ENCODE measurements at places on chromosomes 11 and 22.

DNA sequence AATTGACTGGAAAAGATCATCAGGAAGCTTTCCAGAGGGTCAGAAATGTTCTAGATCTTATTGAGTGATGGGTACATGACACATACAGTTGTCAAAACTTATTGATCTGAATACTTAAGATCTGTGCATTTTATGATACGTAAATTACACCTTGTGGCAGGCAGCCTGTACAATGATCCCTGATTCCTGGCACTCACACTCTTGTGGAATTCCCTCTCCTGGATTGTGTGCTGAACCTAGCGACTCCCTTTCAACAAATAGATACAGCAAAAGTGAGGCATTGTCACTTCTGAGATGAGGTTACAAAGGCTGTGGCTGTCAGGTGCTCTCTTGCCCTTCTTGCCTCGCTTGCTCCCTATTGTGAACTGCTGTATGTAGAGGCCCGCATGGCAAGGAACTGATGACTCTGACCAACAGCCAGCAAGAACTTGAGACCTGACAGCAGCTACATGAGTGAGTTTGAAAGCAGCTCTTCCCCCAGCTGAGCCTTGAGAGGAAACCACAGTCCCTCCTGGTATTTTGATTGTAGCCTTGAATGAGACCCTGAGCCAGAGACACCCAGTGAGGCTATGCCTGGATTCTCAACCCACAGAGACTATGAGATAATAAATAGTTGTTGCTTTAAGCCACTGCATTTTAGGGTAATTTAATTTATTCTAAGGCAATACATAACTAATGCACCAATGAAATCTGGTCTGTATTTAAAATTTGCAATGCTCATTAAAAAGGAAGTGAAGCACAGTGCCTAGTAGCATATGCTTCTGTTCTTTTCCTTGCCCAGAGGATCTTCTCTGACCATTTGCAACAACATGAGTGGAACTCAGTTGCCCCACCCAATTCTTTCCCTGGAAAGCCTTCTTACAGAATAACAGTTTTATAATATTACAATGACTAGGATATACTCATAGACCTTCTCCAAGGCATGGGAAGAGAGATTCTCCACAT lies 60.5 kb upstream of the IZUMO1R start:
- no peak for DNase-seq

GRCh38 chr22:50178871-50179869 lies 6.5 kb upstream of the TRABD start:
- DNase-seq = no peak

DNA sequence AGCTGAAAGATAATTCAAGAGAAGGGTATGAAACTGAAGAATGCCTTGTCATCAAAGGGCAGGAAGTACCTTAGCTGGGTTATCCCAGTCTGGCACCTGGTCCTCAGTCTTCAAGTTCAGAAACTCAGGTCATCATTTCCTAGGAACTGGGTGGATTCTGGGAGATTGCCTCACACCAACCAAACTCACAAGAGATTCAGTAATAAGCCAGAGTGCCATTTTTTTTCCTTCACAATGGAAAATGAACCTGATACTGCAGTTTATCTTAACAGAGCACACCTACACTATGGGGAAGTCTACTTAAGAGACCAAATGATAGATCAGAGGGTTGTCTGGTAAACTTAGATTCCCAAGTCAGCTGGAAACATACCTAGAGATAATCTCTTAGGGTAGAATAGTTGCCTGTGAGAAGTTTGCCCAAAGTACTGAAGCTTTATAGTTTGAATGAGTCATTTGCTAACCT lies 3.8 kb upstream of the BUD13 start:
- DNase-seq = no peak

GRCh38 chr11:47271328-47271727 lies 1.4 kb downstream of the MADD start:
- no peak for DNase-seq

- DNase-seq = no peak
Measured at GRCh38 chr22:32685512-32685911, 116.0 kb upstream of the TIMP3 start.

DNA sequence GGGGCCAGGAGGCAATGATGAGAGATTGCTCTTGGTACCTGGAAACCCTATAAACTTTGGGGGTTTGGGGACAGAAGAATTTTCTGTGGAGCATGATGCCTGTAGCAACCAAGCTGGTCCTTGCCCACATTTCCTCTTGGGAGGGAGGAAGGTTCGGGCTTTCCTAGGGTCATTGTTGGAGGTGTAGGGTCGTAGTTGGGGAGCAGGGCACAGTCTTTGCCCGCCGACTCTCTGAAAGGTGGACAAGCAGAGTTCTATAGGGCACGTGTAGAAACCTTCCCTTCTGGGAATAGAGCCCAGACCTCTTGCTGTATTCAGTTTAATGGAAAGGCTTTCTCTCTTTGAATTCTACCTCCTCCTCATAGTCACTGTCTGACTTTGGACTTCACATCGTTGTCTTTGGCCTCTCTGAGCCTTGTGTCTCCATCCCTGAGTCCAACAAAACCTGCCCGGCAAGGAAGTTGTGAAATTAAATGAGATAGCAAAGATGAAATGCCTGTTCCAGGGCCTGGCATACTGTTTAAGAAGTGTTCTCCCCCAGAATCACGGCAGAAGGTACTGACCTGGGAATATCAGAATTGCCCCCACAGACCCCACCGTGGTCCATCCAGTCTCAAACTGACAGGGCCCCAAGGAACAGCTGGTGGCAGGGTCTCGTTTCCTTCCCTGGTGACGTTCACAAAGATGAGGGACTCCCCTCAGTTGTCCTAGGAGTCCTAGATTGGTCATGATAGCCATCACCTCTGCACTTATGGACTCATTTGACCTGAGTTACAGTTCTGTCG lies 1.6 kb downstream of the PRDM11 start:
- no peak for DNase-seq

- no peak for DNase-seq
Measured at GRCh38 chr11:61189933-61190332, 13.4 kb upstream of the PGA3 start.

GRCh38 chr11:74282421-74282820 lies 29.0 kb downstream of the P4HA3 start:
- no peak for DNase-seq

- DNase-seq = no peak
Measured at GRCh38 chr22:42330170-42330569, 59.7 kb upstream of the TCF20 start.

GRCh38 chr11:47376525-47377371 lies 1.6 kb downstream of the SPI1 start:
- no peak for DNase-seq

DNA sequence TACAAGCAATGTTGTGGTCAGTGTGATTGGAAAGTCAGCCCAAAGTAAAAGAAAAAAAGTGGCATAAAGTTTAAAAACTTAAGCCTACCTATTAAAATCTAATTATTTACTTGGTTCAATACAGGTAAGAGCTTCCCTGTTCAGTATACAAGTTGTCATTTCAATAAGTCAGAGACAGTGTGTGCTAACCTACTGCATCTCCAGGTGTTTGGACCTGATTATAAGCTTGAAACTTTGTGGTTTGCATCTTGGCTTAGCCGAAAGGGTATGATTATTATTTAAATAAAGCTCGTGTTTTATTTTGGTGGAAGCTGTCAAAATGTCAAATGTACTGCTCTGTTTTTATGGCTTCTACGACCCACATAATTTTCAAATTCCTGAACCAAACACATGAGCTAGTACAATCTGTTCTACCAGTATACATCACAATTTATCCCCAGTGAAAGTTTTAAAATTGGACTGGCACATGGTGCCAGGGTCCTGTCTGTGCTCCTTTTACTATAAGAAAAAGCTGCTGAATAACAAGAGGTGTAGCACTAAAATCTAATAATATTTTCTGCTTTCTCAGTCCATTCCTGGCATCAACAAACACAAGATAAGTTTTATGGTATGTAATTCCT lies 103.9 kb upstream of the ANO3 start:
- DNase-seq = no peak

- no peak for DNase-seq
Measured at GRCh38 chr11:117044287-117045035, 53.8 kb downstream of the SIK3 start.

DNA sequence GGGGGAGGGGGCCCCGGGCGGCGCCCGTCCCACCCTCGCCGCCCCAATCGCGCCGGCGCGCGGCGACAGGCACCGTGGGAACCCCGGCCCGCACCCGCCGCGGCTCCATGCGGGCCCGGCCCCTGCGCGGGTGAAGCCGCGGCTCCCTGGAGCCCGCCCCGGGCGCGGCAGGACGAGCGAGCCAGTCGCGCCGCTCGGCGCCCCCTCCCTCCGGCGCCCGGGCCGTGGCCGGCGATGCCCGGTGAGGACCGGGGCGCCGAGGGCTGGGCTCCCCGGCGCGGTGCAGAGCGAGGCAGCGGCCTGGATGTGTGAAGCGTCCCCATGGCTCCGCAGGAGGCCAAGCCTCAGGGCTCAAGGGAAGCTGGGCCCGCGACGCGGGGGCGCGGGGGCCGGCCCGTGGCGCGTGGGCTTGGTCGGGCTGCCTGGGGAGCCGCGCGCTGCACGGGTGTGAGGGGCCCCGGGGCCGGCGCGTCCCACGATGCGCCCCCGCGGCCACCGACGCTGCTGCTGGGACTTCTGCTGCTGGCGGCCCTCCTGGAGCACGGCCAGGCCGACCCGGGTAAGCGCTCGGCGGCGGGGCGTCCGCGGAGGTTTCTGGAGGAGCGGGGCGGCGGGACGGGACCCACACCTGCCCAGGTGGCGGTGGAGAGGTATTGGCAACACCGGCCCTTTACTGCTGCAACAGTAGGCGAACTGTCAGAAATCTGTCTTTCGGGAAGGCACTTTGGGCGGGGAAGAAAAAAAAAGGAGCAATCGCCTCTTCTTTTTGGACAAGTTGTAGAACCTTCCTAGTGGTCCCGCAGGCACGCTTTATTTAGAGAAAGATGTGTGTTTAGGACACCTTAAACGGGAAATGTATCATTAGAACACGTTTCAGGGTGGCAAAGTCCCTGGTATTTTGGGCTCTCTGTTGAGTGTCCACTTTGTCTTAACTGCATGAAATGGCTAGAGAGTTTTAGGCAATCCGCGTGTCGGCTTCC lies 119.4 kb downstream of the HIPK3 start:
- no peak for DNase-seq

- DNase-seq = no peak
Measured at GRCh38 chr22:28180804-28181731, 262.0 kb upstream of the PITPNB start.

DNA sequence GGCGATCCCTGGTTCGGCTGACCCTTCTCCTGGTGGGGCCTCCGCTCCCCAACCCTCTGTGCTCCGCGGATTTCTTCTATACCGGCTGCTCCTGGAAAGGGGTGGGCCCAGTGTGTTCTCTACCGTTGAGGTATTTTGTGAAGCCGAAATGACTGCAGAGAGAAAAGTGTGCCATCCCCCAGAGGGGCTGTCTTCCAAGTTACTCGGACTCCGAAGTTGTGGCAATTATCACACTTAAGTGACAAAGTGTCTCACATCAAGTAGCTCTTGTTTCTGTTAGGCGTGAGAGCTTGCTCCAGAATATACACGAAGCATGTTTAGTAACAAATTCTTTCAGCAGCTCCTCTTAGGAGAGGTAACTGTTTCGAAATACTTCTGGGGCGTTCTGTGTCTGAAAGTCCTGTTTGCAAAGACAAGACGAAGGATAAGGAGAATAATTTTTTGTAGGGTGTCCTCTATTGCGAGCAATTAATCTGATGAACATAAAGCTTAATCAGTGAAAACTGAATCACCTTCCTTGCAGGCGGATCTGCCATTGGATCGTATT lies 434 bp downstream of the XPNPEP3 start:
- no peak for DNase-seq

- no peak for DNase-seq
Measured at GRCh38 chr11:6637871-6638270, 17.7 kb downstream of the DCHS1 start.

DNA sequence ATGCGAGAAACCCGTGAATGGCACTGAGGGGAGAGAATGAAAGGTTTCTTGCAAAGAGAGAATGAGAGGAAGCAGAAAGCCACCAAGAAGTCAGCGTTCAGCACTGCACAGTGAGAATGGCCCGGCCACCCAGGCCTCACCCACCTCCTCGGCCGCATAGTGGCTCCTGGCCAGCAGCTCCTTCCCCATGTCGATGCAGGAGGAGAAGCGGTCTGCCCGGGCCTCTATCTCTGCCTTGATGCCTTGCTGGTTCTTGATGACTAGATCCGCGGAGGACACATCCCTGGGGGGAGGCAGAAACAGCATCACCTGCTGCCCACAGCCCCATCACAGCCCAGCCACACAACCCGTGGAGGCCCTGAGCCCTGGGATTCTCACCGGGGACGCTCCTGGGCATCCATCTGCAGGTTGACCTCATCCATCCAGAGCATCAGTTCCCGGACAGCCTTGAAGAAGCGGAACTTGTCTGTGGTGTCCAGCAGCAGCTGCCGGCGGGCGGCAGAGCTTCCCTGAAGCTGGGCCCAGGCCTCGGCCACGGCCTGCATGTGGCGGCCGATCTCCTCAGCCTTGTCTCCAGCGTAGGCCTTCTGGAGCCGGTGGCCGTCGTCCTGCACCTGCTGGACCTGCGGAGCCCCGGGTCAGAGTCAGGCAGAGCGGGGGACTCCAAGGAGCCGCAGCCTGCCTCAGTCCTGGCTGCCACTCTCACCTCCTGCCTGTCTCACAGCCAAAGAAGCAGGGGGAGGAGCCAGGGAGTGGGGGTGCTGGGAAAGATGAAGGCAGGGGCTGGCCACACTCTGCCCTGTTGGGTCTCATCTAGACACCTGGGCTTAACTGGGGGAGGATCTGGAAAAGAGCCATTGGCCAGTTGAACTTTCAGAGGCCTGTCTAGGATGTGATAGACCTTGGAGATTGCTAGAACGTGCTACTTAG lies 12.2 kb upstream of the RBM4B start:
- DNase-seq = no peak

GRCh38 chr11:28123151-28123581 lies 15.0 kb downstream of the METTL15 start:
- no peak for DNase-seq

- no peak for DNase-seq
Measured at GRCh38 chr11:77081381-77081851, 14.6 kb downstream of the CAPN5 start.

DNA sequence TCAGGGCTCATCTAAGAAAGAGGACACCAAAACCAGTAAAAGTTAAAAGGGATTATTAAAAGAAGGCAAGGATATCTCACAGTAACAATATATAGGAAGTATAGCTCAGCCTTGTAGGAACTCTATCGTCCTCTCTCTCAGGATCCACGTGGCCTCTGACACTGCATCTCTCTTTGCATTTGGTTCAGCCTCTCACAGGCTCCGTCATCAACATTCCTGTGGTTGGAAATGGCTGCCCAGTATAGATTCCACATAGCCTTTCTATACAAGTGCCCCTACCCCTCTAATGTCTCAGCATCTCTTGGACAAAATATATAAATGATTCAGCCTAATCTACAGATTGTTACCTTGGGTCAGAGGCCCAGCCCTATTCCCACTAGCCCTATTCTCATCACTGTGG lies 101.3 kb upstream of the DBX1 start:
- no peak for DNase-seq

Measured in stimulated activated CD4-positive, alpha-beta T cell treated with anti-CD3 and anti-CD28 coated beads, Interleukin-2, amount 100 ng/mL, for 24 hours (primary cell).